Bronchial smooth muscle cell (primary cell): ENCODE measurements at places on chromosomes 16 and 17. TPM values are rescaled to one million over a fixed set of nuclear protein-coding genes. Genes with fewer than 3 reads are reported as not detected.

Gene CSH2
- not detected in 2 replicates for total RNA-seq

Gene TMEM88
- 0.16 and 0.26 TPM in 2 replicates for total RNA-seq

Gene SLC35G6
- not detected in 2 replicates for total RNA-seq

Gene FLOT2
- 35.5 and 42.6 TPM in 2 replicates for total RNA-seq

Gene CTRB1
- not detected in 2 replicates for total RNA-seq

Gene PRKCB
- not detected in 2 replicates for total RNA-seq

Gene MMP28
- 1.4 and 1.5 TPM in 2 replicates for total RNA-seq

Gene PARN
- total RNA-seq, result 18.8 and 24.9 TPM in 2 replicates

Gene CUEDC1
- total RNA-seq, result 7.7 and 10.2 TPM in 2 replicates

Gene CPNE7
- total RNA-seq, result 9.2 and 30.4 TPM in 2 replicates
